Liver (tissue), 10 donors: ENCODE measurements at places on chromosomes 4 and X.

GRCh38 chr4:113708250-113708649 lies 53.3 kb downstream of the CAMK2D start:
- H3K27ac ChIP-seq, result no peak overlapping the region
- H3K4me3 ChIP-seq, result no peak overlapping the region
- no peaks in the 10 kb centered on the region for H3K4me1 ChIP-seq
- no peaks in the 10 kb centered on the region for H3K36me3 ChIP-seq
- no peaks in the 10 kb centered on the region for H3K27me3 ChIP-seq

GRCh38 chrX:45077748-45078424 lies 122.8 kb downstream of the DIPK2B start:
- H3K27me3 ChIP-seq, result no peaks in the 10 kb centered on the region
- no peak overlapping the region for H3K4me3 ChIP-seq
- H3K36me3 ChIP-seq, result no peaks in the 10 kb centered on the region
- no peak overlapping the region for H3K27ac ChIP-seq

DNA sequence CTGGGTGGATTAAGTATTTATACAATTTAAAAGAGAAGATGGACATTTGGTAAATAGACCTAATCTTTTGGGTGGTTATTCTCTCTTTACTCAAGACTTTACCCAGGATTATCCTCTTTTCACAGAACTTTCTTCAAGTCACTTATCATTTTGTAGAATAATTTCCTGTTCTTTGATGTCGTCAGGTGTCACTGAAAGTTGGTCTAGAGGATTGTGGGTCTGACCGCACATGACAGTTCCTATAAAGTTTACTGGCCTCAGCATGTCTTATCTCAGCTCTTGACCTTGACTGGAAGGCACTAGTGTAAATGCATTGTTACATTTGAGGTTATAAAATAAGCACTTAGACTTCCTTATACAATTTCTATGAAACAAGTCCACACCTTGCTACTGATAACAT lies 139.9 kb upstream of the SLC4A4 start:
- H3K27me3 ChIP-seq, result no peaks in the 10 kb centered on the region
- no peak overlapping the region for H3K27ac ChIP-seq
- H3K4me3 ChIP-seq, result no peak overlapping the region
- no peak for DNase-seq
- no peaks in the 10 kb centered on the region for H3K4me1 ChIP-seq

GRCh38 chrX:30027636-30028035 lies 187.7 kb upstream of the MAGEB2 start:
- no peak for DNase-seq
- no peak overlapping the region for H3K4me3 ChIP-seq
- H3K36me3 ChIP-seq, result no peaks in the 10 kb centered on the region
- no peaks in the 10 kb centered on the region for H3K27me3 ChIP-seq

- no peaks in the 10 kb centered on the region for H3K4me1 ChIP-seq
- no peak overlapping the region for H3K4me3 ChIP-seq
- DNase-seq, result no peak
- no peak overlapping the region for H3K27ac ChIP-seq
Measured at GRCh38 chrX:47503151-47503550, 20.1 kb upstream of the ZNF41 start.

DNA sequence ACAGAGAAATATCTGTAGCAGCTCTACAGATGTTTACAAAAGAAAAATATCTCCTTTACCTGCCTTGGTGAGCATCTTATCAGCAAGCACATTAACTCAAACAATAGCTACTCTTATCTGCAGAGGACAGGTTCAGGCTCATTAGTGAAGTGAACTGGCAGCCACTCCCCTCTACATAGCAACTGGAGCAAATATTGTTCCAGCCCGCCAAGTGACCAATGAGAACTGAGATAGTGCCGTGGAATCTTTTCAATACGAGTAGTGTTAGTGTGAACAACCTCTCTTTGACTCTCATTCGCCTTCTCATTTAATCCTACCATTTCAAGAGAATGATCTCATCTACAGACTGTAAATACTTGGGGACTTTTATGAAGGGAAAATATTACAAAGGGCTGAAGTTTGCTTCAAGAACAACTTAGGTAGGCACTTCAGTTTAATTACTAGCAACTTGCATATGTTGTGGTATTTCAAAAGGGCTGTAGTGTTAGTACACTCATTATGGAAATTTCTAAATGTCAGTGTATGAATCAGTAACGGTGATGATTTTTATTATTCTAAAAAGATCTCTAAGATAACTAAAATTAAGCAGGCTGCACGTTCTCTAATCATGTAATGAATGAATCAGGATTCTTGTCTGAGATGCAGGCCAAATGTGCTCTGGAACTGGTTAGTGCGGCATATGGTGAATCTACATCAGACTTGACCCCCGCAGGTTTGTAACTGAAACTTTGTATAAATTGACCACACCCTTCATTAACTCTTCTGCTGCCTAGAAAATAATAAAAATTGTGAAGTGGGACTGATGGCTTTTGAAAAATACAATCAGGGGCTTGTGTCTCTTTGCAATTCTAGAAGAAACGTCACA lies 72.4 kb downstream of the PALLD start:
- no peak overlapping the region for H3K27ac ChIP-seq
- no peaks in the 10 kb centered on the region for H3K4me1 ChIP-seq
- no peak for DNase-seq
- H3K27me3 ChIP-seq, result no peaks in the 10 kb centered on the region
- no peak overlapping the region for H3K4me3 ChIP-seq

DNA sequence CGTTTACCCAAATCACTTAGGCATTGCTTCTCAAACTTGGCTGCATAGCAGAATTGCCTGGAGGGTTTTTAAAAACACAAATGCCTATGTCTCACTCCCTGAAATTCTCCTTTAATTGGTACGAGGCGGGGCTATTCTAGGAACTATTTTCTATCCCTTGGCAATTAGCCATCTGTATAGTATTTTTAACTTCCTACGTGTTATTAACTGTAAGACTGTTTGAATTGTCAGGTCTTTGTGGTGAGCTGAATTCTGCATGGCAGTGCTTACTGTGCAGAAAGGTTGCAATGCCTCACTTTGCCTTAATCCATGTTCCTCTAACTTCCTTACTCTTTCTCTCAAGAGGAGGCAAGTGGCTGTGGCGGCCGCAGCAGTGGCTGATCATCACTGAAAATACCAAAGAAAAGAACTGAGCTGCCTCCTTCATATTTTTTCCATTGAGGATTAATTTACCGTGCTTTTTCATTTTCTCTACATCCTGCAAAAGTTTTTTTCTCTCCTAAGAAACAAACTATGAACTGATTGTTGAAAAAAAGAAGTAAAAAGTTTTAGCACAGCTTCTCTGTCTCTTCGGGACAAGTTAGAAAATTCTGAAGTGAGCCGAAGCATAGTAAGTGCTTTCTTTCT lies at the start of gene SHROOM3:
Gene SHROOM3, plus strand, starts transcription at position 329 of the 627 bp plus-strand sequence. CDS start 824 bp downstream, outside the sequence.
- peak within 1 kb of the TSS; percentile 47 for H3K4me3 ChIP-seq
- no peaks in the 10 kb centered on the region for H3K27me3 ChIP-seq
- no peaks in the 10 kb centered on the region for H3K4me1 ChIP-seq

DNA sequence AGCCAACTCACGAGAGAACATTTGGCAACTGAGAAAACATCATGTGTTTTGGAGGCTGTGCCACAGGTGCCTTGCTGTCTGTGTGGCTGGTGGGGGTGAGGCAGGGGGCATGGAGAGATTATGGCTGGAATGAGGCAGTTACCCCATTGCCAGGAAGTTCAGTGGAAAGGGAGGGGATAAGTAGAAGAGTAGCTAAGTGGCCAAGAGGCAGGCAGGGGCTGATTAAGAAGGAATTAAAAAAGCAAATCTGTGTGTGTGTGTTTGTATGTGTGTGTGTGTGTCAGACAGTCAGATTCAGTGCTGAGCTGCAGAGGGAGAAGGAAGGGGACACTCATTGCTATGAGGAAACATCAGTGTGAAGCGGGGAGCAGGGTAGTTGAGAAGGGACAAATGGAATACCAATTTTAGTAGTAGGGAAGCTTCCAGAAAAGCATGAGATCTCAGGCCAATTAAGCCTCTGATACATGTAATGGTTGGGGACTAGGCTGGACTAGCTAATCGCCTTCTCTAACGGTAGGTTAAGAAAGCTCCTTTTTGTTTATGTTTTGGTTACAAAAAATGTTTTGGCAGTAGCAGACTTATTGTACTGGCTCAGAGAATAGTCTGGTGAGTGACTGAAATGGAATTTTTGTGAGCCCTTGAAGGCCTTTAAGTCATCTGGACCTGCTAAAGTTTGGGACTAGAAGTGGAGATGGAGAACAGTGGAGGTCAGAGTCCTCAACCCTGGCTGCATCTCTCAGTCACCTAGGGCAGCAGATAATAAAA lies 18.5 kb downstream of the TMEM164 start:
- no peaks in the 10 kb centered on the region for H3K36me3 ChIP-seq
- no peak overlapping the region for H3K4me3 ChIP-seq
- no peaks in the 10 kb centered on the region for H3K27me3 ChIP-seq

DNA sequence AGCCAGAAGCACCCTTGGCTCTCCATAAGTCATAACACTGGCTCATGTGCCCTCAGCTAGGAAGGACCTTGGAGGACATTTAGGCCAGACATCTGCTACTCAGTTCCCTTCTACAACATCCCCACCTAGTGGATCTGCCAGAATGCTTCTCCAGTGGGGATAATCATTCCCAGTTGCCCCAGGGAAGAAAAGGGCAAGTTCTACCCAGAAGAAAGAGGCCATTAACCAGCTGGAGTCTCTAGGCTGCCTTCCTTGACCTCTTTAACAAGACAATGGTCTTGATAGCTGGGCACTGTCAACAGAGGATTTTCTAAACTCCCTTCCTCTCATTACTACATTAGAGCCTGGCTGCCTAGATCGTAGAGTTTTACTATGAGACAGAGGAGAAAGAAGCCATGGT lies 42.0 kb downstream of the LGI2 start:
- H3K27me3 ChIP-seq, result no peaks in the 10 kb centered on the region
- H3K4me1 ChIP-seq, result no peaks in the 10 kb centered on the region
- DNase-seq, result no peak
- H3K27ac ChIP-seq, result no peak overlapping the region

GRCh38 chr4:88147799-88148217 lies 10.6 kb downstream of the ABCG2 start:
- H3K4me3 ChIP-seq, result no peak overlapping the region
- no peaks in the 10 kb centered on the region for H3K4me1 ChIP-seq
- H3K27me3 ChIP-seq, result no peaks in the 10 kb centered on the region
- H3K36me3 ChIP-seq, result no peaks in the 10 kb centered on the region
- DNase-seq, result no peak

DNA sequence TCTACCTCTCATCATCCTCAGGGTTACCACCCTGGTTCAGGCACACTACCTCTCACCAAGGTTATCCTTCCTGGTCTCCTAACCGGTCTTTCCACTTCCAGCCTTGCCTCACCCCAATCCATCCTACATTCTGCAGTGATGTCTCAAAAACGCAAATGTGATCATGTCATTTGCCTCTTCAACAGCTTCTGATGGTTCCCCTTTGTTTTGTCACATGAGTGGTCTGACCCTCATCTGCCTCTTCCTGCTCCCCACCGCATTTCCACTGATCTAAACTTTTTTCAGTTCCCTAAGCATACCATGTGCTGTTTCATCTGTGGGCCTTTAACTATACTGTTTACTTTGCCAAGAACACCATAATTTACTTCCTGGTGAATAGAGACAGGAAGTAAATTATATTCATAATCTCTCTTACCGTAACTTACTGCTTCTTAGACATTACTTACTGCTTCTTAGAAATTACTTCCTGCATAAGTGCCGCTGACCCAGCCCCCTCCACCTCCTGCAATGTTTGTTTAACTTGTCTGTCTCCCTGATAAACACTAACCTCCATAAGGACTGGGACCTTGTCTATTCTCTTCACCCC lies 27.1 kb upstream of the NSUN7 start:
- DNase-seq, result no peak
- H3K27me3 ChIP-seq, result no peaks in the 10 kb centered on the region
- no peak overlapping the region for H3K27ac ChIP-seq
- H3K4me1 ChIP-seq, result peaks cover 7% of the 10 kb centered on the region
- no peaks in the 10 kb centered on the region for H3K36me3 ChIP-seq

GRCh38 chrX:123086768-123087167 lies 97.3 kb upstream of the GRIA3 start:
- no peaks in the 10 kb centered on the region for H3K36me3 ChIP-seq
- peak overlapping the region; percentile 32 for H3K27ac ChIP-seq
- no peaks in the 10 kb centered on the region for H3K27me3 ChIP-seq
- H3K4me1 ChIP-seq, result peaks cover 19% of the 10 kb centered on the region

GRCh38 chr4:66524781-66525180 lies 854.5 kb upstream of the EPHA5 start:
- H3K27ac ChIP-seq, result no peak overlapping the region
- no peaks in the 10 kb centered on the region for H3K27me3 ChIP-seq
- no peaks in the 10 kb centered on the region for H3K4me1 ChIP-seq
- no peak for DNase-seq
- H3K36me3 ChIP-seq, result no peaks in the 10 kb centered on the region

GRCh38 chrX:14673236-14673635 lies 143.9 kb downstream of the GLRA2 start:
- no peak for DNase-seq
- H3K27ac ChIP-seq, result no peak overlapping the region
- H3K4me1 ChIP-seq, result no peaks in the 10 kb centered on the region
- no peak overlapping the region for H3K4me3 ChIP-seq

DNA sequence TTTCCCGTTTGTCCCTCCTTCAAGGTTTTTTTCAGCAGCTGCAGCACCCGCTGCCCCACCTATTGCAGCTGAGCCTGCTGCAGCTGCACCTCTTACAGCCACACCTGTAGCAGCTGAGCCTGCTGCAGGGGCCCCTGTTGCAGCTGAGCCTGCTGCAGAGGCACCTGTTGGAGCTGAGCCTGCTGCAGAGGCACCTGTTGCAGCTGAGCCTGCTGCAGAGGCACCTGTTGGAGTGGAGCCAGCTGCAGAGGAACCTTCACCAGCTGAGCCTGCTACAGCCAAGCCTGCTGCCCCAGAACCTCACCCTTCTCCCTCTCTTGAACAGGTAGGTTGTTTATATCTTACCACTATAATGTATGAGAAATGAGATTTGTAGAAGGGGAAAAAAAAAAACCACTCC lies 4.5 kb downstream of the PRR27 start:
- no peak for DNase-seq
- no peaks in the 10 kb centered on the region for H3K27me3 ChIP-seq
- H3K4me3 ChIP-seq, result no peak overlapping the region
- no peaks in the 10 kb centered on the region for H3K4me1 ChIP-seq

GRCh38 chr4:29756966-29757365 lies 963.2 kb upstream of the PCDH7 start:
- no peak for DNase-seq
- H3K4me3 ChIP-seq, result no peak overlapping the region
- no peaks in the 10 kb centered on the region for H3K4me1 ChIP-seq
- H3K27me3 ChIP-seq, result no peaks in the 10 kb centered on the region
- H3K36me3 ChIP-seq, result no peaks in the 10 kb centered on the region
- H3K27ac ChIP-seq, result no peak overlapping the region

DNA sequence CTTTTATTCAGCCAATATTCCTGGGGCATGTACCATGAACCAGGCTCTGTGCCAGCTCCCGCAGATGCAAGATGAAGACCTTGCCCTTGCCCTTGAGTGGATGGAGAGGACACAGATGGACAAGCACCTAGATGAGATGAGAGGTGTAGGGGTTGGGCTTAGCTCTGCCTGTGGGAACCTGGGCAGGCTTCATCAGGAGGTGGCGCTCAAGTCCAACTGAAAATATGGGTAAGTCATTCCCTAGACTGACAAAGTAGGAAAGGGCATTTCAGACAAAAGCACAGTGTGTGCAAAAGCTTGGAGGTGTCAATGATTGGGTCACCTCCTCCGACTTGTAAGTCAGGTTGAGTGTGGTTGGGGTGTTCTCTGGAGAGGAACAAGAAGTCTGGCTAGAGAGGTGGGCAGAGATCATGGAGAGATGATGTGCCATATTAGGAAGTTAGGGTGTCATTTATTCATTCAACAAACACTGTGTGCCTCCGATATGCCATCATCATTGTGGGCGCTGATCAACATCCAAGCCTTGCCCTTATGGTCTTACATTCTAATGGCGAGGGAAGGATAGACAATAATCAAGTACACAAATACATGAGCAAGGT lies 64.6 kb downstream of the ANAPC4 start:
- no peaks in the 10 kb centered on the region for H3K36me3 ChIP-seq
- no peak overlapping the region for H3K4me3 ChIP-seq
- DNase-seq, result peak; percentile 45
- H3K27ac ChIP-seq, result no peak overlapping the region
- no peaks in the 10 kb centered on the region for H3K27me3 ChIP-seq
- no peaks in the 10 kb centered on the region for H3K4me1 ChIP-seq
